ENCODE measurements at places on chromosomes 5 and 9. TPM values are rescaled to one million over a fixed set of nuclear protein-coding genes. Genes with fewer than 3 reads are reported as not detected.

IFNA21 gene
- total RNA-seq: not detected

ADAMTS2 gene
- 55.4 TPM for total RNA-seq

MEF2C gene
- 11.0 TPM for total RNA-seq

- no peak overlapping the region for H3K4me3 ChIP-seq
- no peaks in the 10 kb centered on the region for H3K27me3 ChIP-seq
- DNase-seq: no peak
- no peak overlapping the region for H3K27ac ChIP-seq
- H3K4me1 ChIP-seq: no peaks in the 10 kb centered on the region
Measured at GRCh38 chr9:126062158-126062886, 264.3 kb upstream of the MVB12B start.

DNA sequence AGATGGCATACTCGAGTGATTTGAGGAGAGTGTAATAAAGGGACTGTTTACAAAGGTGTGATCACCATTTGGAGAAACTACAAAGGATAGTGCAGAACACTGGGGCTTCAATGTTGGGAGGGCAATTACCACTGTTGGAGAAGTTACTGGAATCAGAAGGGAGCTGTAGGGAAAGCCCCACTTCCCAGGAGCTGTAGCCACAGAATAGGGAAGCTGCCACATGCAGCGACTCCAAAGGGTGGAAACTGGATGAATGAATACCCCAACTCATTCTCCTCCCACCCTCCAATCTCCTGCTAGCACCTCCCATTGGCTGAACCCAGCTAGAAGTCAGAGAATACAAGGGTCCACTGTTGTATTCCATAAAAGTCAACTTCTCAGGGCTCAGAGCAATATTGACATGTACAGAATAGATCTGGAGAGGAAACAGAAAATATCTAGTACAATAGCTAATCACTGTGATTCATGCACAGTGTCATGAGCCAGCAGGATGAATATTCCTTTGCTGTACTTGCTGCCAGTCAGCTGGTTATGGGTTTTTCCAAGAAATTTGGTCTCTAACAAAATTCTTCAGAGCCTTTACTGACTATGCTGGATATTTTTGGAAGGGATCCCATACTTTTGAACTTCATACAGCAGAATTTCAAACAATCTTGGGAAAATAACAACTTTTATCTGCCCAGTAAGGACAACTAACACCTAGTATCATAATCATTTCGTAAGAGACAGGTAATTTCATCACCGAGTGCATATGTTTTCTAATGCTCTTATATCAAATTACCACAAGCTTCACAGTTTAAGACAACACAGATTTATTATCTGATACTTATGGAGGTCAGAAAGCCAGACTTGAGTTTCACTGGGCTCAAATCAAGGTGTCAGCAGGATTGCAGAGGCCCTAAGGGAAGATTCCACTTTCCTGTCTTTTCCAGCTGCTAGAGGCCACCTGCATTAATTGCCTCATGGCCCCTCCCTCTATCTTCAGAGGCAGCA lies 39.6 kb downstream of the PDCD1LG2 start:
- DNase-seq: no peak
- H3K4me1 ChIP-seq: no peaks in the 10 kb centered on the region
- H3K27me3 ChIP-seq: no peaks in the 10 kb centered on the region
- no peak overlapping the region for H3K4me3 ChIP-seq
- H3K27ac ChIP-seq: no peak overlapping the region

Data from hepatocyte (in vitro differentiated cells).